ENCODE measurements at places on chromosomes 6 and 20.

DNA sequence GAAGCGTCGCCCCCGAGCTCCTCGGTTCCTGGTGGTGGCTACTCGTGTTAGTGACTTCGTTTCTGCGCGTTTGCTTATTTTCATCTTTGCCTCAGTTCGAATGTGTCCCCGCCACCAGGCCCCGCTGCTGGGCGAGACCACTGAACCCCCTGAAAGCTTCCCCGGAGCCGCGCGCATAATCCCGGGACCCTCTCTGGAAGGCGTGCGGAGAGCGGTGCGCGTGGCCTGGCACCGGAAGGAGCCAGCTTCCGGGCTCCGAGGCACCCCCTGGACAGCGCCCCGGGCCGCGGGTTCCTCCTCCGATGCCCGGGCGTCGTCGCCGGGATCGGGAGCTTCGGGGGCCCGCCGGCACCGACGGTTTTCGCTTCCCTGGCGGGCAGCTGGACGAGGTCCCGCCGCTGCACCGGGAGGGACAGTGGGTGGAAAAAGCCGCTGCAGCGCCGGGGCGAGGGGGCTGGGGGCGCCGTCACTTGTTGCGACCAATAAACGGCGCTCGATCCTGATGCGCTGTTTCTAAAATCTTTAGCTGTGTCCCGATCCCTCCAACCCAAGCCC is 643 bp upstream of the SLC35D3 start:
- no peak for DNase-seq

DNA sequence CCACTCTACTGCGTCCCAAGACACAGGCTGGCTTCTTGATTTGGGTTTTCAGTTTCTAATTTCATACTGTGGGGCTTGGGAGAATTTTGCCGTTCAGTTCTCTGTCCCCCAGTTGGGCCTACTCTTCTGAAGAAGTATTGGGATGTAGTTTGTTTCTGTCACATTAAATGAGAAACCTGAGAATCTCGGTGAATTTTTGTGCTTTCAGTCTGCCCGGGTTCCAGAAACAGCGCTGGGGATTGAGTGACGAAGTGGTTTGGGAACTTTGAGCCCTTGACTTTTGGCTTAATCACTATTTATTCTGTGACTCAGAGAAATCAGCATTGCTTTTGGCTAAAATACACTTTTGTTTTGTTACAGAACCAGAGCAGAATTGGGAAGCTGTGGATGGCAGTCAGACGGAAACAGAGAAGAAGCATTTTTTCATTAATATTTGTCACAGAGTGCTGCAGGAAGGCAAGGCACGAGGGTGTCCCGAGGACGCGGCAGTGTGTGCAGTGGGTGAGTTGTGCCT is 74.0 kb downstream of the IGF2R start:
- DNase-seq: no peak

DNA sequence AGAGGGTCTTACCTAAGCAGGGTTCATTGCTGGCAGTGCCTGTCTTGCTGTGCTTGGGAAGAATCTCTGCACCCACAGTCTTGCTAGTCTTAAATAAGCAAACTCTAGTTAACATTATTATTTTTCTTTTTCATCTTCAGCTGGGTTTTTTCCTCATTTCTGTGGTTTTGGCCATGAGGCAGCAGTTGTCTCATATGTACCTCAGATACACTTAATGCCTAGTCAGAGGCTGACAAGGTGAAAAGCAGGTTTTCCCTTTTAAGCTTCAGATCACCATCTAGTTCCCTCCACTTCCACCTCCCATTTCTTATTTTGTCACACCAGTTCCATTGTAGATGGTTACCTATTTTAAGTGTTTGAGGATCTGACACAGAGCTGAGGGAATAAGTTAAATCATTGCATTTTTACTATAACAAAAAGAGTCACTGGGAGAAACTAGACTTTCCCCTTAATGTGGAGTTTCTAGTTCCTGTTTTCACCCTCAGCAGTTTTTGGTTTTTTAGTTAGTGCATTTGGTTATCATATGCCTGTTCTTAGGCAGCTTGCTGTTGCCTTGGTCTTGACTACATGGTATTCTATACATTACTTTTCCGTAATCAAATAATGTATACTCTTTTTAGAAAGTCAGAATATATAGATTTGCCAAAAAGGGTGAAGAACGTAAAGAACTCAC is 46.0 kb downstream of the AFDN start:
- DNase-seq: no peak

- no peak for DNase-seq
Observed at GRCh38 chr6:13098006-13098405, 230.3 kb downstream of the TBC1D7 start.

DNA sequence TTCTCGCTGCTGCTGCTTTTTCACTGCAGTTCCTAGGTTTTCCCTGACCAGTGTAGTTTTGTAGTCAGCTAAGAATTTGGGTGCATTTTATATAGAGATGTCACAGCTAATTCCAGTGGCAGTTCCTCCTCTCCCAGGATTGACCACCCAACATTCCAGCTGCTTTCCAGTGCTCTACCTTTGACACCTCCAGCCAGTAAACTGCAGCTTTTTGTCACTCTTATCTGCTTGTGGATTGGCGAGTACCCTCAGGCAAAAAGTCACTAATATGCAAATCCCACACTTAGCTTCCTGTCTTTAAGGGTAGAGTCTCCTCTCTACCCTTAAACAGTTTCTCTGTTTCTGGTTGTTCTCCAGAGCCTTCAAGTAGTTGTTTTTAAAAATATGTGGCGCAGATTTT is 146.9 kb upstream of the KCNG1 start:
- no peak for DNase-seq

GRCh38 chr20:2814587-2815051 is at the start of gene C20orf141:
Gene C20orf141 (plus strand): TSS chr20:2814987. CDS start chr20:2815185, 198 bp downstream.
- DNase-seq: no peak

- DNase-seq: no peak
Observed at GRCh38 chr6:141990840-141991239, 141.9 kb upstream of the GJE1 start.

GRCh38 chr6:130223508-130223907 is 757 bp upstream of the SAMD3 start:
- no peak for DNase-seq
